ENCODE measurements at places on chromosomes 2 and 18.

DNA sequence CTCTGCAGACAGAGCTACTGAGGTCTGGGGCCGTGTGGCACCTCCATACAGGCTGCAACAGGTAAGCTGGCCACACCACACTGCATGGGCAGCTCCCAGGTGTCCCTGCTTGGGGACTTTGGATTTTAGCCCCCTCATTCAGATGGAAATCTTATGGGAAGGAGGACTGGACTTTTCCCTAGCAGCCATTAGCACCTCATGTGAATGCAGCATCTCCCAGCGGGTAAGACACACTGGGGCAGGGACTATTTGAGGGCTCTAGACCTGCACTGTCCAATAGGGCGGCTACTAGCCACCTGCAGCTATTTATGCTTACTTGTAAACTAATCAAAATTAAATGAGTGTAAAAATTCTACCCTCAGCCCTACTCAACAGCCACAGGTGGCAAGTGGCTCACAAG, 34.2 kb upstream of the GLI2 start:
- no peak for DNase-seq

DNA sequence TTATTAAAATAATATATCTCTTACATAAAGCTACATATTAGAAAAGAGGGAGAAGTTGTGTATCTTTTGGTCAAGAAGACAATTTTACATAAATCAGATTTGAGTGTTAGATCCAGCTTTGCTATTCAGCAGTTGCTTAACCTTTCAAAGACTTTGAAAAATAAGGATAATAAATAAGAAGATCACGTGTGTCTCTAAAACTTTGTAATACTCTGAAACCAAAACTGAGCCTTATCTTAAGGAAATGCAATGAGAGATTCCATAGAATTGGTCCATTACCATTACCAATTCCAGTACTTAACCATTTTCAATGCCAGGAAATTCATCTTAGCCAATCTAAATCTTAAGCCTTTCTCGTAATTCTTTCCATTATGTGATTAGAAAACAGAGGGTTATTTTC, 89.2 kb upstream of the COL5A2 start:
- no peak for DNase-seq

DNA sequence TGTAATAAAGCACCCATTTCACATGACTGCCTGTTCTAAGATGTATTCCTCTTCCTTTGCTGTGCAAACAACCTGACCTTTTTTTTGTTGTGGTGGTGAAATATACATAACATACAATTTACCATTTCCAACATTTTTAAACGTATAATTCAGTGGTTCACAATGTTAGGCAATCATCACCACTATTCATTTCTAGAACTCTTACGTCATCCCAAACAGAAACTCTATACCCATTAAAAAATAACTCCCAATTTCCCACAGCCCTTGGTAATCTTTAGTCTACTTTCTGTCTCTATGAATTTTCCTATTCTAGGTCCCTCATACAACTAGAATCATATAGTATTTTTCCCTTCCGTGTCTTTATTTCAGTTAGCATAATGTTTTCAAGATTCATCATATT, 36.7 kb downstream of the RND3 start:
- peak; percentile 34 for DNase-seq

GRCh38 chr18:45958730-45959129, 8.4 kb downstream of the EPG5 start:
- peak; percentile 61 for DNase-seq

GRCh38 chr18:35489913-35490490, 7.8 kb downstream of the INO80C start:
- no peak for DNase-seq

- DNase-seq = no peak
These were observed 32.7 kb downstream of the CELF4 start for GRCh38 chr18:37532917-37533316.

DNA sequence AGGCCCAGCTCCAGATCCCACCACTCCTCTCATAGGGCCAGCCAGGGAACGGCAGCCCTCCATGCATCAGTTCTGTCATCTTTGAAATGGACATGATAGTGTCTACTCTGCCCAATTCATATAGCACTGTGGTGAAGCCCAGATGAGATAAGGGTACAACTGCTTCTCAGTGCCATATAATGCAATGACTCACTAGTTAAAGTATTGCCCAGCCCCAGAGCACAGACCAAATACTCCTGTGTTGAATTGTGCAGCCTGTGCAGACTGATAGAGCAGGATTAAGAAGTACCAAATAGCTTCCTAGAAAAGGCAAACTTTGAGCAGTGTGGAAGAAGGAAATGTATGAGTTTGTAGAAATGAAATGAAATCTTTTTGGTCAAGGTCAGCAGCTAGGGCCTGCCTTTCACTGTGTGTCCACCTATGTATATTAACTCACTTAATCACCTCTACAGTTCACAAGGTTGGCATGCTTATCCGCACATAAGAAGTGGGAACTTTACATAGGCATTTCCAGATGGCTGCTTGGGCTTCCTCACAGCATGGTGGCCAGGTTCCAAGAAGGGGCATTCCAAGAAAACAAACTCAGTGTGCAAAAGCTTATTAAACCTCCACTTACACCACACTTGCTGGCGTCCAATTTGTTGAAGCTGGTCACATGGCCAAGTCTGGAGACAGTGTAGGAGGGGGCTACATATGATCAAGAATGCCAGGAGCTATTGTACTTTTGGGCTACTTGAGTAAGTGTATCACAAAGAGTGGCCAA, 102.8 kb upstream of the COPS8 start:
- no peak for DNase-seq

GRCh38 chr2:60556175-60556574, 2.7 kb upstream of the BCL11A start:
- no peak for DNase-seq
